ENCODE measurements at places on chromosomes 12 and 14. TPM values are rescaled to one million over a fixed set of nuclear protein-coding genes. Genes with fewer than 3 reads are reported as not detected.

GRCh38 chr12:96081596-96081995 lies 46.2 kb upstream of the LTA4H start:
- H3K4me3 ChIP-seq, result no peak overlapping the region
- H3K27me3 ChIP-seq, result no peaks in the 10 kb centered on the region
- no peak for DNase-seq
- H3K36me3 ChIP-seq, result no peaks in the 10 kb centered on the region

- H3K27me3 ChIP-seq, result no peaks in the 10 kb centered on the region
- no peak overlapping the region for H3K4me3 ChIP-seq
- no peaks in the 10 kb centered on the region for H3K36me3 ChIP-seq
These were observed 271.4 kb downstream of the RPS29 start for GRCh38 chr14:49314737-49315136.

DNA sequence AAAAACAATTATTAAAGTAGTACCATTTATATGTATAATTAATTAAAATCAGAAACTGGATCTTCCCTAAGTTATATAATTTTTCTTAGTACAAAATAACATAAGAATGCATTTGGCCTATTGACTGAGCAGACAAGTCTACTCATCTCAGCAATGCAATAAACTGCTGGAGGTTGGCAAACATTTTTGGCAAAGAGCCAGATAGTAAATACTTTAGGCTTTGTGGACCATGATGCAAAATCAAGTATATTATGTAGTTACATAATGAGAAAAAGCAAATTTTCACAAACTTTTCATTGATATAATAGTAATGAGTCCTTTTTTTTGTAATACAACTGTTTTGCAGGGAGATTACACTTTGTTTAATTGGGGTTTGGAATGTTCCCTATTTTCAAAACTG lies 30.9 kb downstream of the ERGIC2 start:
- no peaks in the 10 kb centered on the region for H3K4me1 ChIP-seq
- H3K27me3 ChIP-seq, result no peaks in the 10 kb centered on the region
- no peak for DNase-seq
- H3K36me3 ChIP-seq, result no peaks in the 10 kb centered on the region
- no peak overlapping the region for H3K27ac ChIP-seq

DNA sequence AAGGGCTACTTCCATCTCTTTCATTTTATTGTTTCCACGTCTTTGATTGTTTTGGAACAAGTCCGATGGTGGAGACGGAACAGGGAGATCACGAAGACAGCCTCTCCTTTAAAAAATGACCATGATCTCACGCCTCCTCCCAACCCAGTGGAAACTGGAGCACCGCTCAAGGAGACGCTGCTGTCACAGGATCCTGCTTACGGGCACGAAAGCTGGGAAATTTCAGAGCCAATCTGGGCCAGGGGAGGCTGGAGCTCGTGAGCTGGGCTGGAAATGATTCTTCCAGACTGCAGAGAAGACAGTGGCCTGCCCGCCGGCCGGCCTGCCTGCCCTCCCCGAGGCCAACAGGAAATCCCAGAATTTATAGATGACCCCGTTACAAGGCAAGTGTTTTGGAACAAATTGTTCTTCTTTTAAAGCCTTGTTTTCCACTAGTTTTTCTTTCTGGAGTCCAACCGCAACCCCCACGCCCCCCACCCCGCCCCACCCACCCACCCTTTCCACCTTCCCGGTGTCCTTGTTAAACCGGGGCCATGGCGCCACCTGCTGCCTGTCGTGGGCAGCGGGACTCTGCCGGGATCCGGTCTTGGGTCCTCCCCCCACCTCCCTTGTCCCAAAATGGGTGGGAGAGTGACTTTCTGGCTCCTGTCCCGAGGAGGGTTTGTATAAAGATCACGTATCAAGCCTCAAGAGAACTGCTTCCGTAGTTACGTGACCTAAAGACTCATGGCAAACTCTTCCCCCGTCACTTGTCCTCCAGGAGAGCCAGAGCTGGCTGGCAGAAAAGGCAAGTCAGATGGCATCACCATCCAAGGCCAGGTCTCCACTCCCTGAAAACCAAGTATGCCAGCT lies 40.3 kb downstream of the MAP1LC3B2 start:
- H3K4me3 ChIP-seq, result peak overlapping the region; percentile 49
- peaks cover 47% of the 10 kb centered on the region for H3K4me1 ChIP-seq
- H3K36me3 ChIP-seq, result no peaks in the 10 kb centered on the region
- H3K27ac ChIP-seq, result peak overlapping the region; percentile 73
- peak; percentile 92 for DNase-seq

The CDH24 gene
- total RNA-seq, result 10.2 TPM

All from testis (tissue), 5 donors.